Left ventricle myocardium inferior (tissue), 1 donor: ENCODE measurements at places on chromosomes 16 and 17. TPM values are rescaled to one million over a fixed set of nuclear protein-coding genes. Genes with fewer than 3 reads are reported as not detected.
A peak's percentile ranks its signal among the peaks of the same experiment; 100 is the strongest.

FOXC2 gene
- total RNA-seq, result 1.5 TPM

TMC7 gene
- total RNA-seq, result 0.69 TPM

SIAH1 gene
- 11.5 TPM for total RNA-seq

PRKCB gene
- total RNA-seq, result 1.6 TPM

- H3K36me3 ChIP-seq, result peaks cover 52% of the 10 kb centered on the region
- no peak for DNase-seq
- H3K4me1 ChIP-seq, result no peaks in the 10 kb centered on the region
- H3K27ac ChIP-seq, result no peak overlapping the region
- no peaks in the 10 kb centered on the region for H3K27me3 ChIP-seq
- H3K4me3 ChIP-seq, result no peak overlapping the region
Observed at GRCh38 chr17:60256174-60256573, 106.4 kb downstream of the CA4 start.

DNA sequence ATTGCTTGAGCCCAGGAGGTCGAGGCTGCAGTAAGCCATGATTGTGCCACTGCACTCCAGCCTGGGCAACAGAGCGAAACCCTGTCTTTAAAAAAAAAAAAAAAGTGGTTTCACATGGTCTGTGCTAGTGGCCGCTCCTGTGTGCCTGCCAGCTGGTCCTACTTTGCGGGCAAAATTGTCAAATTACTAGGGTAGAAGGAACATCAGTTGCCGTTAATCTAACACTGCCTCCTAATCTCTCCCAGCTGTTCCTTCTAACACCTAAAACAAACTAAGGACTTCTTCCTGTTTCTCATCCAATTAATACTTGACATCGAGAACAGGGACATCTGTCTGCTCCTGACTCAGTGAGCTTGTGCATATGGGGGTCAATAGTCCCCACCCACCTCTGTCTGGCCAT is 23.9 kb downstream of the TMEM11 start:
- H3K4me3 ChIP-seq, result no peak overlapping the region
- H3K36me3 ChIP-seq, result peaks cover 44% of the 10 kb centered on the region
- H3K27ac ChIP-seq, result peak overlapping the region; percentile 43
- H3K4me1 ChIP-seq, result peaks cover 48% of the 10 kb centered on the region
- no peak for DNase-seq

GRCh38 chr16:66400503-66401380 is 26.4 kb upstream of the BEAN1 start:
- H3K27me3 ChIP-seq, result peaks cover 5% of the 10 kb centered on the region
- H3K36me3 ChIP-seq, result peaks cover 16% of the 10 kb centered on the region
- no peak for DNase-seq

DNA sequence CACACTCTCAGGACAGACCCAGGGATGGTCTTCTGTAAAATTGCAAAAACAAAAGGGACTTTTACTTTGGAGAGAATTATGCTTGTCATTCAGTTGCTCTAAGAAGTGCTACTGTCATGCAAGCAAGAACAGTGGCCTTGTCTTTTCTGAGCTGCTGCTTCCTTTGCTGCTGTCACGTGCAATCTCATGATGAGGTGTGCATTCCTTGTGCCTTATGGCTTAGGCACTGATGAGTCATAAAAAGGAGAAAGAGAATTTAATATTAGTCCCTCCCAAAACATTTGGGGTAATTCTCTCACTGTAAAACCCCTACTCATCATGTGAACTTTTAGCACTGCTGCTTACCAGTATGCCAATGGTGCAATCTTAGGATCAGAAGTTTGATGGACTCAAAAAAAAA is 2051.3 kb downstream of the TP53TG3F start:
- no peaks in the 10 kb centered on the region for H3K4me1 ChIP-seq
- no peak overlapping the region for H3K27ac ChIP-seq
- DNase-seq, result no peak
- H3K4me3 ChIP-seq, result no peak overlapping the region

DNA sequence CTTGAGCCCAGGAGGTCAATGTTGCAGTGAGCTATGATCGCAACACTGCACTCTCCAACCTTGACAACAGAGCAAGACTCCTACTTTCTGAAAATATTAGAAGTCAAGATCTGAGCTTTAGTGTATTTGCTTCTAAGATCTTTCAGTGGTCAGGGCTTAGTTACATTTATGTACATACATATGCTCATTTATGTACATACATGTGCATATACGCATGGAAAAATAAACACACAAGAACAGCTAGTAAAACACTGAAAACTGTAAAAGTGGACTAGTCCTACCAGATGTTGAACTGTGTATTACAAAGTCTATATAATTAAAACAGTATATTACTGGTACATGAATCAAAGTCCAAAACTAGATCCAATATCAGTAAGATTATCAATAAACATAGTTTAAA is 28.3 kb downstream of the PTRH2 start:
- peaks cover 100% of the 10 kb centered on the region for H3K36me3 ChIP-seq
- H3K27me3 ChIP-seq, result no peaks in the 10 kb centered on the region
- no peak for DNase-seq
- H3K4me1 ChIP-seq, result no peaks in the 10 kb centered on the region
- no peak overlapping the region for H3K4me3 ChIP-seq
- no peak overlapping the region for H3K27ac ChIP-seq

DNA sequence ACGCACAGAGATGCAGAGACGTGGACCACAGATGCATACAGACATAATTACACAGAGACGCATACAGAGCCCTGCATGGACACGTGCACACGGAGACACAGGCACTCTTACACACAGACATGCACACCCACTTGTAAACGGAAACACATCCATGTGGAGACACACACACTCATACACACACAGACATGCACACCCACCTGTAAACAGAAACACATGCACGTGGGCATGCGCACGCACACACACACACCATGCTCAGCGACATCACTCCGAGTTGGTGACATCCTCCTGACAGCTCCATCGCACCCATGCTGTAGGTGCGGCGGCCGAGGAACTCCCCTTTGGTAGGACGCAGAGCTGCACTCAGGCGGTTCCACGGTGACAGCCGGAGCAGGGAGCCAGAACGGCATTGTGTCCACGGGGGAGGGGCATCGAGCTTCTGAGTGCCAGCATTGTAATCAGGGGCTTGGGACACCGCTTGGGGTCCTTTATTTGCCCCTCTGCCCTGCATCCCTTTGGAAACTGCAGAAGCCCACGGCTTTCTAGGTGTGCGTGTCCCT is 233.5 kb downstream of the RBFOX3 start:
- H3K4me1 ChIP-seq, result no peaks in the 10 kb centered on the region
- no peaks in the 10 kb centered on the region for H3K36me3 ChIP-seq
- H3K27me3 ChIP-seq, result peaks cover 96% of the 10 kb centered on the region
- DNase-seq, result no peak

DNA sequence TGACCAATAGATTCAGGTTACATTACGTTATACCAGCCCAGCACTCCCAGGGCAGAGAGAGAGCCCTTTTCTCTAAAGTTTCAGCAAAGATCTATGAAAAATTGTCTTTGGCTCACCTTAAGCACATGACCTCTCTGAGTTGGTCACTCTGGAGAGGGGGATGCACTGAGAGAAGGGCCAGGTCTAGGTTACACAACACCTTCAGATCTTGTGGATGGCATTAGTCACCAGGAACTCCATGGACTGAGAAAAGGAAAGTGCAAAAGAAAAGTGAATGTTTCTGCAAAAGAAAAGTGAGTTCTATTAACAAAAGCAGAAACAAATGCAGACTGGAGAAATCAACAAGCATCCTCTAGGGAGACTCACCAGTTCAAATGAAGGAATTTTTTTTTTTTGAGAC is 253.3 kb upstream of the SALL1 start:
- no peaks in the 10 kb centered on the region for H3K27me3 ChIP-seq

GRCh38 chr17:27209316-27209715 is 84.6 kb upstream of the WSB1 start:
- no peak overlapping the region for H3K27ac ChIP-seq
- H3K4me3 ChIP-seq, result no peak overlapping the region
- H3K4me1 ChIP-seq, result no peaks in the 10 kb centered on the region
- no peak for DNase-seq
- peaks cover 14% of the 10 kb centered on the region for H3K27me3 ChIP-seq

DNA sequence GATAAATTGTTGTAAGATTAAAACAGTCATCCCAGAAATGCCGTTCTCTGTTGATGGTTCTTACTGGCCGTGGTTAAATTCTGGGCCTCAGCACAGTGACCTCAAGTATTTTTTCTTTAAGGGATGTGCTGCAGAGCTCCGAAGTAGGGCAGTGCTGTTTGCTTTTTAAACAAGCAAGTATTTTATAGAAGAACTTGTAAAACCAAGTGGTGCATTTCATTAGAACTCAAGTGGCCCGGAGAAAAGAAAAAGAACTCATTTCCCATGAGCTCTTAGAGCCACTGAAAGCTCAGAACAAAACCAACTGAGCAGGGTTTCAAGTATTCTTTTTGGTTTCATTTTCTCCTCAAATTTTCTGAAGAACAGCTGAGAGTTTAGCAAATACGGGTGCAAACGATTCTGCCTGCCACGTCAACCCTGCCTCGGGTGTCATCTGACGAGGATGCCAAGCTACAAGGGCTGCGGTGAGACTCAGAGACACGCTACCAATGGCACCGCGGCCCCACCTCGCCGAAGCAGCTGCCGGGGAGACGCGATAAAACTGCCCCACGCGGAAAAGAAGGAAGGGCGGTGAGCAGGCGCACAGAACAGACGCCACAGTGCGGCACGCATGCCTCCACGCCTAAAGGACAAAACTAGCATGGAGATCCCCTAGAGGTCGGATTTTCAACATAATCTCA is 6.3 kb downstream of the LMF1 start:
- H3K4me1 ChIP-seq, result peaks cover 24% of the 10 kb centered on the region
- no peak overlapping the region for H3K4me3 ChIP-seq
- H3K36me3 ChIP-seq, result peaks cover 37% of the 10 kb centered on the region
- no peak overlapping the region for H3K27ac ChIP-seq
- no peak for DNase-seq

DNA sequence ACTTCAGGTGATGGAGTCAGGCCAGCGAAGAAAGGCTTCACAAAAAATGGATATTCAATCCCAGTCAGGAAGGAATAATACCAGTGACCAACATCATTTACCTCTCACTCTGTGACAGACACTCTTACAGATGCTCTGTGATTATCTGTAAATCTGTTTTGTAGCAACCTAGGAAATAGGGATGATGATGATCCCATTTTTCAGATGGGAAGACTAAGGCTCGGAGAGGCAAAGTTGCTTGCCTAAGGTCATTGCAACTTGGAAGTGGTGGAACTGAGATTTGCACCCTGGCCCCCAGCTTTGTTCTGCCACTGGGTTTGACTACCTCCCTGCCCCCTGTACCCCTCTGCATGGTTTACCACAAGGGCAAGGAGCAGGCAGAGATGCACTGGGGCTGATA is 14.1 kb upstream of the WSCD1 start:
- H3K4me1 ChIP-seq, result no peaks in the 10 kb centered on the region
- no peak for DNase-seq
- no peaks in the 10 kb centered on the region for H3K36me3 ChIP-seq
- no peak overlapping the region for H3K27ac ChIP-seq
- no peak overlapping the region for H3K4me3 ChIP-seq

- H3K4me1 ChIP-seq, result peaks cover 33% of the 10 kb centered on the region
- no peak overlapping the region for H3K27ac ChIP-seq
- H3K4me3 ChIP-seq, result no peak overlapping the region
Observed at GRCh38 chr16:53154513-53154912, 99.7 kb downstream of the CHD9 start.

GRCh38 chr16:9860876-9861275 is 321.4 kb downstream of the GRIN2A start:
- no peak overlapping the region for H3K4me3 ChIP-seq
- H3K27me3 ChIP-seq, result no peaks in the 10 kb centered on the region
- no peaks in the 10 kb centered on the region for H3K4me1 ChIP-seq
- no peaks in the 10 kb centered on the region for H3K36me3 ChIP-seq
- peak overlapping the region; percentile 25 for H3K27ac ChIP-seq
- no peak for DNase-seq

- no peak overlapping the region for H3K27ac ChIP-seq
- no peaks in the 10 kb centered on the region for H3K36me3 ChIP-seq
Observed at GRCh38 chr17:79872762-79873161, 33.5 kb upstream of the CBX4 start.

- H3K27ac ChIP-seq, result no peak overlapping the region
- H3K27me3 ChIP-seq, result no peaks in the 10 kb centered on the region
- peaks cover 55% of the 10 kb centered on the region for H3K36me3 ChIP-seq
- H3K4me1 ChIP-seq, result no peaks in the 10 kb centered on the region
- no peak overlapping the region for H3K4me3 ChIP-seq
Observed at GRCh38 chr16:70777973-70778406, 23.0 kb downstream of the VAC14 start.

GRCh38 chr16:3118204-3118790 is 5.9 kb downstream of the ZNF205 start:
- H3K4me1 ChIP-seq, result peaks cover 25% of the 10 kb centered on the region
- H3K27ac ChIP-seq, result no peak overlapping the region
- DNase-seq, result no peak
- H3K36me3 ChIP-seq, result peaks cover 59% of the 10 kb centered on the region
- H3K27me3 ChIP-seq, result no peaks in the 10 kb centered on the region

DNA sequence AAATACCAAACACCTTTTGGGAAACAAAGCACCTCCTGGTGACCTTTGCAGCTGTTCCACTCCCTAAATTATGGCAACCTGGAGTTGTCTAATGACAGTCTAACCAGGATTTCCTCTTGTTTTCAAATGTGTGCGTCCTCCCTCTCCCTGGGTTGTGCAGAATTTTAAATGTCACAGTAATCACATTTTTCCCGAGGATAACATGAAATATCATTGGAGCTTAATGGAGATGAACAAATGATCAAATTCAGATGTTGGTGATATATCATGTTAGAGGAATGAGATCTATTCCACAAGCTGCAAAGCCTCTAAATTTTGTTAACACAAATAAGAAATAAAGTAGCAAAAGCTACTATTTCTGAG is 86.9 kb upstream of the HLF start:
- no peak overlapping the region for H3K27ac ChIP-seq
- no peak for DNase-seq
- no peaks in the 10 kb centered on the region for H3K27me3 ChIP-seq
- H3K36me3 ChIP-seq, result peaks cover 6% of the 10 kb centered on the region
- H3K4me1 ChIP-seq, result no peaks in the 10 kb centered on the region

GRCh38 chr16:67468731-67469130 is 12.2 kb downstream of the ATP6V0D1 start:
- no peaks in the 10 kb centered on the region for H3K36me3 ChIP-seq
- H3K27me3 ChIP-seq, result no peaks in the 10 kb centered on the region
- no peak overlapping the region for H3K4me3 ChIP-seq
- peaks cover 73% of the 10 kb centered on the region for H3K4me1 ChIP-seq

GRCh38 chr17:51638971-51639370 is 378.6 kb downstream of the UTP18 start:
- no peak overlapping the region for H3K4me3 ChIP-seq
- no peak overlapping the region for H3K27ac ChIP-seq

- no peak overlapping the region for H3K27ac ChIP-seq
- H3K36me3 ChIP-seq, result no peaks in the 10 kb centered on the region
- no peaks in the 10 kb centered on the region for H3K4me1 ChIP-seq
Observed at GRCh38 chr17:67769231-67769630, 51.5 kb downstream of the NOL11 start.
